Psoas muscle (tissue), 8 donors: ENCODE measurements at places on chromosomes 12 and 14.

DNA sequence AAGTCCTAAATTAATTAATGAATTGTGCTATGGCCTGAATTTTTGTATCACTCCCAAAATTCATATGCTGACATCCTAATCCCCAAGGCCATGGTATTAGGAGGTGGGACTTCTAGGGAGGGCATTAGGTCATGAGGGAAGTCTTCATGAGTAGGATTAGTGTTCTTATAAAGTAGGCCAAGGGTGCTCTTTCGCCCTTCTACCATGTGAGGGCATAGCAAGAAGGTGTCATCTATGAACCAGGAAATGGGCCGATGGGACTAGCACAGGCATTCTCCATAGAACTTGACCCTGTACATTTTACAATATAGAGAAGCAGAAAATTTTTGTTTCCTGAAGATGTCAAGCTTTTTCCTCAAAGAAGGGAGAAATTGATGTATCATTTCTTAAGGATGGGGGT lies 12.5 kb downstream of the SYT10 start:
- DNase-seq = no peak

- peak; percentile 33 for DNase-seq
These were observed 986.3 kb upstream of the TMEM132C start for GRCh38 chr12:127280393-127281275.

GRCh38 chr12:24069532-24070395 lies 120.3 kb upstream of the SOX5 start:
- no peak for DNase-seq

DNA sequence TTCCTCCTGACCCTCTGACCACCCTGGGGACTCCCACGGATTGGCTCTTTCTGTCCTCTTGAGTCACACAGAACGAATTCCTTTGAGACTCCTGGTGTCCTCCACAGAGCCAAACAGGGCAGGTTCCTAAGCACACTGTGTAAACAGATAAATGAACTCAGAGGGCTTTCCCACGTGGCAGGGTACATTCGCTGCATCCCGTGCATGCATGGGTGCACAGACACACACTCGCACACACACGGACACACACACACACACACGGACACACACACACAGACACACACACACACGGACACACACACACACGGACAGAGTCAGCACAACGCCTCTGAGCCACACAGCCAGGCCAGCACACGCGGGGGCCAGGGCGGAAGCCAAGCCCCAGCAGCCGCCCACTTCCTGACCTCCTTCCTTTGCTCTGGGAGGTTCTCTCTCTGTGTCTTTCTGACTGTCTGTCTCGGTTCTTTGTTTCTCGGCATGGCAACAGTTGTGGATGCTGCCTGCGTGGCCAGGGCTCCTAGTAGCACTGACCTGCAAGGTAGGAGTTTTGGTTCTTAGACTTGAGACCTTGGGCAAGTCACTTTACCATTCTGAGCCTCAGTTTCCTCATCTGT lies 706 bp downstream of the CRACR2A start:
- peak; percentile 63 for DNase-seq

DNA sequence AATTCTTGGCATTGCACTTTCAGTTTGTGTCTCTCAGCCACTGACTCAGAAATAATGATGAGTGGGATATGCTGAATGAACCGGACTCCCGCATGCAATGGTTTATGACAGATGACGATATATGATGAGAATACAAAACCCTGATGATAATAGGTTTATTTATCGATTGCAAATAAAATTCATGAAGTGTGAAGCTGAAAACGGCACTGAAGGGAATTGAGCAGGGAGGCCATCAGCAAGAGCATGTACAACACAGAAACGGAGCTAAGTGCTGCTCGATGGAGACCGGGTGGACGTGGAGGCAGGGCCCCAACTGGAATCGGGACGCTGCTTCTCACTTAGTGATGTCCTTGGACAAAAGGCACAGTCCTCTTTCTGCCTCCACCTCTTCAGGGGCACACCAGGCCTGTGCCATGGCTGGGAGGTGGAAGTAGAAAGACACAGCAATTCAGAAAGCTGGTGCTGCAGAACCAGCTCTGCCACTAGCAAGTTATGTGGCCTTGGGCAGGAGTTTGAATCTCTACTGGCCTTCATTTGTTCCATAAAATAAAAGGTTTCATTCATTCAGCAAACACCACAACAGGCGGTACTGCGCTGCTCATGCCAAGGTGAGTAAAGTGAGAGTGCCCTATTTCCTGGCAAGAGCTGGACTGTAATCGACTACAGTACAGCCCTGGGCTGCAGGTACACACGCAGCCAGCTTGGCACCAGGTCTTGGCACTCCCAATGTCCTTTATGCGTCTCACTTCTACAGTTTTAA lies 117.0 kb downstream of the EGLN3 start:
- DNase-seq = no peak

DNA sequence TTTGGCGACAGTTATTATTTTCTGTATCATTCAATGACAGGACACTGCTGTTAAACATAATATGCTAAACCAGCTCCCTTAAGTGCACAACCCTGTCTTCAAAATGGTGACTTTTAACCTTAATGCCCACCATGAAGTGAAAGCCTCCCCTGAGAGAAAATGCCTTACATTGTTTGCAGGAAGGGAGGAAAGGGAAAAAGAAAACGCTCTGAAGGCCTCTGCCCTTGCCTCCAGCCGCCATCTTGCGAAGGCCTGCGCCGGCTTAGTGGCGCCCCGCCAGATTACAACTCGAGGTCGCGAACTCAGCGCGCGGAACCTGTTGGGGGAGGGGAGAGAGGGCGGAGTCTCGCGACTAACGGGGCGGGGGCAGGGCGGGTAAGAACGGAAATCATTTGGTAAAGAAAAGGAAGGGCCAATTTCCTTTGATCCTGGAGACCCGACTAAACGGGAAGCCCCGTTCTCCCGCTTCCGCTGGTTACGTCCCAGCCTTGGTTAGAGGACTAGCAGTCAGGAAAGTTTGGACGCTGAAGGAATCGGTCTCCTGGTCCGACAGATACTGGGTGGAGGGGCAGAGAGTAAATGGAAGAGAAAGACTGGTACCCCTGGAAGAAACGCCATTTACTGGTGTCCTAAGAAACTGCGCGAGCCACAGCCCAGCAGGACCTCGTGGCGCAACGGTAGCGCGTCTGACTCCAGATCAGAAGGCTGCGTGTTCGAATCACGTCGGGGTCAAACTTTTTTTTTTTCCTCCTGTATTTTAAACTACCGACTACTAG lies 11.6 kb upstream of the TMPO start:
- peak; percentile 95 for DNase-seq

DNA sequence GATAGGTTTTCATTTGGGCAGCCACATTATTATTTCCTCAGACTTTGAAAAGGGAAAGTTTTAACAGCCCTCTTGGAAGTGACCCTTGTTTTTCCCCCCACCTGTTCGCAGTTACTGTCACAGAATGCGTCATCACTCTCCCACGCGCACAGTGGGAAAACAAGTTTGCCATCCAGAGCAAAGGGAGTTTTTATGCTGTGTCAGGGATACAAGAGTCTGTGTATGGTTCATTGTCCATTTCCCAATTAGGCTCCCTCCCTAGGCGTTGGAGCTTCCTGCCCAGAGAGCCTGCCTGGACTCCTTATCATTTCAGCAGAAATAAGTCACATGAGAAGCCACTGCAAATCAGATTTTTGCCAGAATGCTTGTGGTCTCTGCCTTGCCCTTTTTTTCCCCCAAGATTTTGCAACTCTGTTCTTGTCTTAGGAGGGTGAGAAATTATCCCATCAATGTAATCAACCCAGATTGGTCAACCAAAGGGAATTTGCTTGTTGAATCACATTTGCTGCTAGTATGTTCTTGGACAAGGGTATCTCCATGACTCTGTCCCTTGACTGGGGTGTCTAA lies 104.1 kb downstream of the IGF1 start:
- no peak for DNase-seq

GRCh38 chr12:100995201-100995600 lies 200.6 kb downstream of the ANO4 start:
- DNase-seq = no peak

DNA sequence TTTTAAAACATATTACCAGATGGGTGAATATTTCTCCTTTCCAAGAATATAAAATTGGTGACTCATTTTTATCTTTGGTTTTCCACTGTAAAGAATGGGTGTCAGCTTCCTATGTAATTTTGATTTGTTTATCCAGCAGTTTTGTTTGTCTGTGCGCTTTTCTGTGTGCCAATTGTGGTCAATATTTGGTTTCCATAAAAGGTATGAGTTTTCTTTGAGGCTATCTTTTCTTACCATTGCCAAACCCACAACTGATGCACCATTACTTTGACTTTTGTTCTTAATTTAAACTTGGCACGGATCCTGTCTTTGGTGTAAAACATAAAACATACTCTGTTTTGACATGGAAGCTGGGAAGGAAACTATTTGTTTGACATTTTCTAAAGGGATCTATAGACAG lies 78.8 kb upstream of the NAV3 start:
- no peak for DNase-seq
